ENCODE measurements at places on chromosomes 7 and 10.

DNA sequence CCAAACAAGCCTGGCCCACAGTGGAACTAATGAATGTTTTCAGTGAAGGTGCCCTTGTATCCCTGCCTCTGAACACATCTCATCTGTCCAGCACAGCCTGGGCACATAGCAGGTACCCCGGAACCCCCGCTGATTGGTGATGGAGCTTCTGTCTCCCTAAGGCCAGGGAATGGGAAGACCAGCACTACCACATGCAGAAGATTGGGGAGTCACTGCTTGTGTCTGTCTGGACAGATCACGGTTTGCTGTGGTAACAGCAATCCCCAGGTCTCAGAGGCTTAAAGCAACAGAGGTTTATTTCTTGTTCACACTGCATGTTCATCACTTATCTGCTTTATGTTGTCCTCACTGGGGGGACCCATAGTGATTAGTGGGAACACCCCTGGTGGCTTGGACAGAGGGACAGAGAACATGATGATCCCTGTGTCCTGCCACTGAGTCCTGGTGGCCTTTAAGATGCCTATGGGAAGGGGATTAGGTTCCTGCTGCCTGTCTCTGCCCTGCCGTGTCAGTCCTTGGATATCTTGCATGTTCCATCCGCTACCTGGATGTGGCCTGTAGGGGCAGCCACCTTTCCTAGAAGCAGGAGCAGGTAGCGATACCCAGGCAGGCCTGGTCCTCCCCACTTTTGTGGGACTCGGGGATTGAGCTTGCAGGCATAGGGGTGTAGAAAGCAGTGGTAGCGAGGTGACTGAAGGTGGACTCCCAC is 3.6 kb downstream of the TSPAN14 start:
- no peak for DNase-seq

DNA sequence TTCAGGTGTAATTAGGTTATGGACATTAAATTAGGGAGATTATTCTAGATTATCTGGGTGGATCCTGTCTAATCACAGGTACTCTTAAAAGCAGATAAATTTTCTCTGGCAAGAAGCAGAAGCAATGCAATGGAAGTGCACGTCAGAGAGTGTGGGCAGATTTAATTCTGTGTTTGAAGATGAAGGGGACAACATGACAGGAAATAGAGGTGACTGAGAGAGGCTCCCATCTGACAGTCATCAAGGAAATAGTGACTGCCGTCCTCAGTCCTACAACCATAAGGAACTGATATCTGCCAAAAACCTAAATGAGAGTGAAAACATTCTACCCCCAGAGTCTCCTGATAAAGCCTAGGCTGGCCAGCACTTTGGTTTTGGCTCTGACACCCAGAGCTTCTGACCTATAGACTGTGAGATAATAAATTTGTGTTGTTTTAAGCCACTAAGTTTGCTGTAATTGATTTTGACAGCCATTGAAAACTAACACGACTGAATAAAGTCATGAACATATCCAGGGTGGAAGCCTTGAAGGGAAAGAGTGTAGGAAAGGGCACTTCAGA is 30.5 kb upstream of the DDX50 start:
- no peak for DNase-seq

GRCh38 chr10:124306922-124307371 is 111.8 kb downstream of the OAT start:
- DNase-seq, result peak; percentile 95

DNA sequence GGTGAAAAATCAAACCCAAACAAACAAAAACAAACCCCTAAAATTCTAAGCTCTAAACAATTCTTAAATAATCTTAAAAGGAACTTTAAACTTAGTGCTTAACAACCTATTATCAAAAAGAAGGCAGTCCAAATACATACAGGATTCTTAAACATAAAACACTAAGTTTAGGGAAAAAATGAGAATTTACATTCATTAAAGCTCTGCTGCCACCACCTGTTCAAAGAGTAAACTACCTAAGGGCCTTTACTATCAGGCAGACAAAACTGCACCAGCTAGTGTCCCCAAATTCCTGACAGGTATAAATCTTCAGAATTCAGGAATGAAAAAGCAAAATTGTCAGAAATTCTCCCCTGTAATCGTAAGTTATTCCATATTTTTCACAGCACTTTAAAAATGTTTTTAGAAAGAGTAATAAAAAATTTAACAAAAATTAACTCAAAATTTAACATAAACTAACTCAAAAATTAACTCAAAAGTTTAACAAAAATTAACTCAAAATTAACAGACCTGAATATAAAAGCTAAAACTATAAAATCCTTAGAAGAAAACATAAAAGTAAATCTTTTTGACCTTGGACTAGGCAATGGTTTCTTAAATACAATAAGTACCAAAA is 55.1 kb downstream of the PDZD8 start:
- DNase-seq, result peak; percentile 49

- DNase-seq, result peak; percentile 59
Measured at GRCh38 chr7:143345428-143345900, 17.0 kb downstream of the FAM131B start.

GRCh38 chr10:63901881-63902280 is 380.7 kb downstream of the REEP3 start:
- no peak for DNase-seq

All from suppressor macrophage treated with lipopolysaccharide for 1 hour (primary cell).